Osteocyte (in vitro differentiated cells): ENCODE measurements at places on chromosomes 6 and 20. TPM values are rescaled to one million over a fixed set of nuclear protein-coding genes. Genes with fewer than 3 reads are reported as not detected.

MACROD2 gene
- total RNA-seq: 0.73 and 2.5 TPM in 2 replicates

OTOR gene
- not detected in 2 replicates for total RNA-seq

SALL4 gene
- 1.8 and 2.6 TPM in 2 replicates for total RNA-seq

GRCh38 chr20:9807136-9807535 lies 31.7 kb downstream of the PAK5 start:
- DNase-seq: no peak

DNA sequence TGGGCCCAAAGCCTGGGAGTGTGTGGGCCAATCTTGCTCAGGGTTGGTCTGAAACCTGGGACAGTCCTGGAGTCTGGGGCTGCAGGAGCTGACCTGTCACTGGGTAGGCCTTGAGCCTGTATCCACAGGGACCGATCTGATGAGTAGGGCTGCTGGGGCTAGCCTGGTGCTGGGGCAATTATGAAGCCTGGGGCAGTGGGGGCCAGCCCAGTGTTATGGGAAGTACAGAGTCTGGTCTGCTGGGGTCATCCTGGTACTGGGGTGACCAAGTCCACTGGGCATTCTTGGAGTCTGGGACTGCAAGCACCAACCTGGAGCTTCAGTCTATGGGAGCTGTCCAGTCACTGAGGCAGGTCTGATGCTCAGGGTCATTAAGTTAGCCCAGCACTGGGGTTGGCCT lies 20.7 kb downstream of the DEFB115 start:
- no peak for DNase-seq

GRCh38 chr6:111750753-111751673 lies 122.2 kb downstream of the FYN start:
- DNase-seq: no peak

DNA sequence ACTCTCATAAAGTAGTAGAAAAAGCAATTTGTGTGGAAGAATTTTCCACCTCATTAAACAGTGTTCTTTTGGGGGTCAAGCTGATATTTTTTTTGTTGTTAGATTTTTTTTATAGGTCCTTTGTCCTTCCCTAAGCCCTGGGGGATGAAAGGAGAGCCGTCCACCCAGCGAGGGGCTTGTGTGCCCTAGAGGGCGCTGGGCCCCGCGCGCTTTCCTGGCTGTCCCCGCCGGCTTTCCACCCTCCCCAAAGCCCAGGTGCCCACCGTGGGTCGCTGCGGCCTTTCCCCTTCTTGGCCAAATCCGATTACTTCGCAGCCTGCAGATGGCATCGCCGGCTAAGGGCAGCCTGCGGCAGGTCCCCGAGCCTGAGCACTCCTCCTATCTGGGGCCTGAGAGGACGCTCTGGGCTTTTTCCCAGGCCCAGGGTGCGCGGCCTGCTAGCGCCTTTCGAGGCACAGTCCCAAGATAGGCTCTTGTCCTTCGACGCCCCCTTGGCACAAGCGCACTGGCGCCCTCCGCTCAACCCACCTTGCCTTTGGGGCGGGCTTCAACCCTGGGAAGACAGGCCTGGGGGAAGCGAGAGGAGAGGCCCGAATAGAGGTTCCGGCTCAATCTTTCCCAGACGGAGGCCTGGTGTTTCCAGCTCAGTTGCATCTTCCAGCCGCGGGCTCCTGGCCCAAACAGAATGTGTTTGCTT lies 33.6 kb downstream of the TFAP2A start:
- no peak for DNase-seq

- DNase-seq: no peak
Measured at GRCh38 chr6:16018626-16019025, 110.3 kb upstream of the MYLIP start.

DNA sequence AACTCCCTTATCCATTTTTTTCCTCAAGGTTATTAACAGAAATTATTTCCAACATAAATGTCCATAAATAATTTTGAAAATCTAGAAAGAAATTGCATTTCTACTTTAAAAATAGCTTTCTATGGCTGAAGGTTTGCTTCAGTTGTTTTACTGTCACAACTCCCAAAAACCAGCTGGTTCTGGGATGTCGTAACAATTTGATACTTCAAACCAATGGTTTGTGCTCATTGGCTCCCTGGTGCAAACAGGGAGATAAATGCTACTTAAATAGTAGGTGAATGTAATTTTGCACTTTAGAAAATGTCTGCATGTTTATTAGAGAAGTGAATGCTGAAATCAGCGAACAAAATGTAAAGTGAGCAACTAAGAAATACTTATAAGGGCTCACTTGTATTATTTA lies 31.1 kb downstream of the LAMA2 start:
- DNase-seq: no peak

- DNase-seq: no peak
Measured at GRCh38 chr6:168097221-168097620, 18.2 kb upstream of the FRMD1 start.

- DNase-seq: no peak
Measured at GRCh38 chr6:20542927-20543602, 8.8 kb downstream of the CDKAL1 start.

- peak; percentile 56 for DNase-seq
Measured at GRCh38 chr6:160134779-160135547, 13.3 kb downstream of the SLC22A1 start.
